ENCODE measurements at places on chromosomes 13 and 19.

GRCh38 chr13:86591862-86592261 is 792.6 kb upstream of the SLITRK6 start:
- DNase-seq = no peak

GRCh38 chr13:90107661-90108060 is 1239.8 kb upstream of the MIR17HG start:
- no peak for DNase-seq

DNA sequence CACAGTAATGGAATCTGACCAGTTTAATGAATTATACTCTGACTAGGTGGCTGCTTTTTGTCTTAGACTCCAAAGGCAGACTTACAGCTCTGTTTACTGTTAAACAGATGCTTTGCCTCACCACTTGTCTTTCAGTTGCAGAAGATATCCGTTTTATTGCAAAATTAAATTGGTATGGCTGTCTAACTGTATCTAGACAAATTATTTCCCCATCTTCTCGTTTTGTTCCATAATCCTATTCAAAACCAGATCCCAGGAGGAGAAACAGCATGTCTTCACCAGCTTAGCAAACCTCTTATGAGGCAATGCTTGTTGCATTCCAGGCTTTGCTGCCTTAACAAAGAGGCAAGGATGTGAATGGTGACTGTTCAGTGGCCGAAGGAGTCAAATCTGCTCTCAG is 215.6 kb downstream of the TDRD3 start:
- DNase-seq = no peak

DNA sequence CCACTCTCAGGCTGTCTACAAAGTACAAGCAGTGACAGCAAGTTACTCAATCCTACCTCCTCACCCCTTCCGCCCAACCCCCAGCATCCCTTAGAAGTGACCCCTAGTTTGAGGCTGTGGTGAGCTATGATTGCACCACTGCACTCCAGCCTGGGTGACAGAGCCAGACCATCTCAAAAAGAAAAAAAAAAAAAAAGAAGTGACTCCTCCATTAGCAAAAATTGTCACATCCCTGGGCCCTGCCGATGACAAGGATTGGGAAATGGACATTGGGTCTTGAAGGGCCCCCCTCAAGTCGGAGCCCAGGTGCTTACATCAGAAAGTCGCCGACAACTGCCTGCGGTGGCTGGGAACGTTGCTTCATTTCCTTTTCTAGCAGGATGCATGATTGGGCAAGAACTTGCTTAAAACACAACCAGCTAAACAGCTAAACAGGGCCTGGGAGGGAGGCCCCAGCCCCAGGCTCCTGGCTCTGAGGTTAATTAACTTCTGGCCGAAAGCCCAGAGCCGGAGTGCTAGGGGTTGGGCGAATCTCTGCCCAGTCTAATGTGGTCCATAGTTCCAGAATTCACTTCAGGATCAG is 15.3 kb downstream of the RAB3D start:
- no peak for DNase-seq

- no peak for DNase-seq
Observed at GRCh38 chr19:14063105-14063504, 1.2 kb upstream of the PALM3 start.

- DNase-seq = no peak
Observed at GRCh38 chr13:100423375-100423774, 165.2 kb downstream of the GGACT start.

GRCh38 chr19:39420769-39421168 is 8.3 kb downstream of the PLEKHG2 start:
- DNase-seq = no peak

GRCh38 chr13:98068521-98068920 is 74.4 kb upstream of the FARP1 start:
- no peak for DNase-seq

GRCh38 chr13:45564133-45564776 is 51.3 kb downstream of the ERICH6B start:
- no peak for DNase-seq

- DNase-seq = no peak
Observed at GRCh38 chr13:98879127-98879520, 98.7 kb downstream of the DOCK9 start.

DNA sequence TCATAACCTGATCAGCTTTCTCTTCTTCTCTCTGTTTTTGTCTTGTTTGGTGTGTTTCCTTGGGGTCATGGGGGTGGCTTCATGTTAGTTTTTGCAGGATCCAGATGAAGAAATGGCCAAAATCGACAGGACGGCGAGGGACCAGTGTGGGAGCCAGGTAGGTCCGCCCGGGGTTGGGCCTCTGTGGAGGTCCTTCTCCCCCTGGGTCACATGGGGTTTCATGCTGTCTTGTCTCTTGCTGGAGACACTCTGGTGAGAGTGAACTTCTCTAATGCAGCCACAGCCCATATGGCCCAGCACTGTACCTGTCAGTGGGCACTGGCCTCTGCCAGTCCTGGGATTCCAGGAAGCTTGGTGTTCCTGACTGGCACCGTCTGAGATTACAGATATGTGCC is 1.1 kb downstream of the CCNE1 start:
- no peak for DNase-seq

DNA sequence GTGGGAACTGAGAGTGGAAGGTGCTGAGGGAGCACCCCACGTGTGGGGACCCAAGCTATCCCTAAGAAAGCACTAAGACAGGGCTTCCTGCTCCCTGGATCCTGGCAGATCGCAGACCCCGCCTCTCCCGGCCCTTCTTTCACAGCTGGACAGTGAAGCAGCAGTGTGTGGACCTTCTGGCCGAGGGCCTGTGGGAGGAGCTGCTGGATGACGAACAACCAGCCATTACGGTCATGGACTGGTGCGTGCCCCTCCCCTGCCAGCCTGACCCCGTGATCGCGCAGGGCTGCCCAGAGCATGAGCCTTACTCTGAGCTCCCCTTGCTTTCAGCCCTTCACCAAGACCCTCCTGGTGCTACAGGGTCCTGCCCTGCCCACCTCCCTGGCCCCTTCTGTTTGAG is 2.3 kb downstream of the NCCRP1 start:
- no peak for DNase-seq

DNA sequence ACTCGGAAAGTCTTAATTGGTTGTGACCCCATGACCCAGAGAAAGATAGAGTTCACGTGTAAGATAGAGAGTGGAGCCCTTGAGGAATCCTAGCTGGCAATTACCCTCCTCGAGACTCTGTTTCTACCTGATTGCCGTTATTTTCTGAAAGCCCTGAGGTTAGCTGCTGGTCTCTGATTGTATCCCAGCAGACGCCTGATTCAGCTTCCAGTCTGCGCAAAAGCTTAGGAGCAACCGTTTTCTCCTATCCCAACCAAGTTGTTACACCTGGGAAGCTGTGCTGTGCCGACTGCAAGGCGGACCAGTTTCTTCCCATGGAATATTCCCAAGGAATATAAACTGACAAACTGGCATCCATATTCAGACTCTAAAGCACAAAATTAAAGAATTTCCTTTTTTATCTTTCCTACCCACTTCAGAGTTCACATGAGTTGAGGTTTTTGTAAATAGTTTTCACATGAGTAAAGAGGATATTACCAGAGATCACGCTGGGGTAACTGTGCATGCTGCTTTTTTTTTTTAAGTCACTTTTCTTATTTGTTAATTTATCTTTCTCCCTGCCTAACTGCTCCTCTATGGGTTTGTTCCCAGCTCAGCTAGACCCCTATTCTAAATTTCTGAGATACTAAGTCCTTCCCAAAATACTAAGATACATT is 1.5 kb upstream of the TRPC4 start:
- DNase-seq = no peak

DNA sequence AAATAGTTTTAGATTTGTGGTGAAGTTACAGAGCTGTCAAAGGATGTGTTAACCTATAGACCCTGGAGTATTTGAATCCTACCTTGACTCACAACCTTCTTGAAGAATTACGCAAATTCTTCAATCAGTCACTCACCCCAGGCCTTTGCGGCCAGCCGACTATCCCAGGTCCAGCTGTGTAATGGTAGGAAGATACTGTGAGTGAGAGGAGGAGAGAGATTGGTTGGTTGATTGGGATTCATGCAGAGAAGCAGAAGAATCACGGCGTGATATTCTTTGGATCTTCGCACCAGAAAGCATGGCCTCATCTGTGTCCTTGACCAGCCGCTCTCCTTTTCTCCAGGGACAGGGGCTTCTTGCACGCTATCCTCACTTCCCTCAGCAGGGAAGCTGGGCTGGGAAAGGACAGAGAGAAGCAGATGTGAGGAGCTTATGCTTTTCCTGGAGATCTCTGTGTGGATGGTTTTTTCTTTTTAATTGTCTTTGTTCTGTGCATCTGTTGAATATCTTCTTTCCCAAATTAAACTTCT is 249.1 kb downstream of the GGACT start:
- no peak for DNase-seq

GRCh38 chr13:101530293-101530692 is 77.8 kb downstream of the ITGBL1 start:
- no peak for DNase-seq

DNA sequence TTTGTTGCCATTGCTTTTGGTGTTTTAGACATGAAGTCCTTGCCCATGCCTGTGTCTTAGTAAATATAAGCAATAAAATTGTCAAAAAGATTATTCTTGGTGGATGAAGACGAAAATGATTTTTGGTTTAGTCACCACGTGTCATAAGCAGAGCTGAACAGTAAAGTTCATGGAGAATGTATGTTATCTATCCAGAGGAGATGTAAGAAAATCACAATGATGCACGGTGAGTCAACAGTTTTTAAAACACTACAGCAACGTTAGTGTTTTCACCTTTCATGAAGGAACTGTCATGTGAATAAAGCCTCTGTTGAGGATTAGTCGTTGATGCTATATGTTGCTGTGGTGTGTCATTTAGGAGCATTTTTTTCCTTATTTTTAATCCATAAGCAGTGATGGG is 137.6 kb downstream of the GPC6 start:
- no peak for DNase-seq

- DNase-seq = no peak
Observed at GRCh38 chr13:25980255-25980654, 71.6 kb downstream of the SHISA2 start.

- no peak for DNase-seq
Observed at GRCh38 chr13:48626077-48626449, 27.7 kb upstream of the CYSLTR2 start.

GRCh38 chr13:50587645-50588373 is 255.7 kb downstream of the DLEU7 start:
- DNase-seq = no peak

GRCh38 chr13:98215508-98215907 is 38.4 kb upstream of the RNF113B start:
- DNase-seq = no peak

DNA sequence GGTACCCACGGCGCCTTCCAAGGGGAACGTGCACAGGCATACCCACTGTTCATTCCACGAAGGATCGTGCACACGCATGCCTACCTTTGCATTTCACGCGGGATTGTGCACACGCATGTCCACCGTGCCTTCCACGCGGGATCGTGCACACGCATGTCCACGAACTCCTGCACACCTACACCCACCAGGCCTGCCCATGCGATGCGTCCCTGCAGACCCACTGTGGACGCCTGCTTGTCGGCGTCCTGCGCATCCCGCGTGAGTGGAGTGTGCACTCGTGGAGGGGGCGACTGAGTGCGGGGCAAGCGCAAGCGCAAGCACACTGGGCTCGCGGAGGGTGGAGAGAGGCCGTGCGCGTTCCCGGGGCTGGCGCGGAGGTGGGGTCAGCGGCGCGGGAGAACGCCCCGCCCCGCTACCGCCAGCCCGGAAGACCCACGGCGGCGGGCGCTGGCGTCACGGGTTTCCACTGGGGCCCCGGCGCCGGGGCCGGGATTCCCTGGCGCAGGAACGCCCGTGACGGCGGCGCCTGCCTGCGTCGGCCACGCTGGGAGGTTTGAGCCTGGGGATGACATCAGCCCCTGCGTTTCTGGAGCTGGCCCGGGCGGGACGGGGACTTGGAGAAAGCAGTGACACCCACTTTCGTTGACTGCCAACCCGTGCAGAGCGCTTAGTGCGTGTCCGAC is 18.7 kb downstream of the GADD45B start:
- DNase-seq = peak; percentile 64

DNA sequence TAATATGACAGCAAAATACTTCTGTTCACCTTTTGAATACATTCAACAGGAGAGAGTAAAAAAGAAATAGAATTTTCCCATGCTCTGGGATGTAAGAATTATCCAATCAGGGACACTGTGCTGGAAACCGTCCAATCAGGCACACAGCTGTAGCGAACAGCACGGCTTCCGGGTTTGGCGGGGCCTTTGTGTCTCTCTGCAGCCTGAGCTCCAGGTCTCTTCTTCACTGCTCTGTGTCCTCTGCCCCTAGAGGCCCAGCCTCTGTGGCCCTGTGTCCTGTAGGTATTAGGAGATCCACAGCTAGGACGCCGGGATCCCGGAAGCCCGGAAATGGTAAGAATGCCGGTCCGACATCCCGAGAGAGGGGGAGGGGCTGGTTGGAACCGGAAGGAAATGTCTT is 92.7 kb downstream of the ZNF737 start:
- DNase-seq = no peak

GRCh38 chr19:30932854-30933253 is 416.4 kb downstream of the TSHZ3 start:
- DNase-seq = no peak

DNA sequence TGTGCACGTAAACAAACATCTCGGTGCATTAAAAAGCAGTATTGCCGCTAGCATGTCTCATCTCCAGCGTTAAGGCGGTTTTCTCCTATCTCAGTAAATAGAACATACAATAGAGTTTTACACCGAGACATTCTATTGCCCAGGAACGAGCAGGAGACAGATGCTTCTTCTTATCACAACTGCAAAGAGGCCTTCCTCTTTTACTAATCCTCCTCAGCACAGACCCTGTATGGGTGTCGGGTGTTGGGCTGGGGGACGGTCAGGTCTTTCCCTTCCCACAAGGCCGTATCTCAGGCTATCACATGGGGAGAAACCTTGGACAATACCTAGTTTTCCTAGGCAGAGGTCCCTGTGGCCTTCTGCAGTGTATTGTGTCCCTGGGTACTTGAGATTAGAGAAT is 21.2 kb downstream of the ZNF233 start:
- no peak for DNase-seq

- no peak for DNase-seq
Observed at GRCh38 chr13:110314516-110315245, 7.6 kb downstream of the COL4A2 start.

- no peak for DNase-seq
Observed at GRCh38 chr13:21742096-21742495, 71.2 kb downstream of the FGF9 start.

GRCh38 chr19:44756089-44756562 is 7.6 kb downstream of the BCL3 start:
- no peak for DNase-seq

- DNase-seq = no peak
Observed at GRCh38 chr13:94753327-94753726, 41.0 kb upstream of the SOX21 start.

DNA sequence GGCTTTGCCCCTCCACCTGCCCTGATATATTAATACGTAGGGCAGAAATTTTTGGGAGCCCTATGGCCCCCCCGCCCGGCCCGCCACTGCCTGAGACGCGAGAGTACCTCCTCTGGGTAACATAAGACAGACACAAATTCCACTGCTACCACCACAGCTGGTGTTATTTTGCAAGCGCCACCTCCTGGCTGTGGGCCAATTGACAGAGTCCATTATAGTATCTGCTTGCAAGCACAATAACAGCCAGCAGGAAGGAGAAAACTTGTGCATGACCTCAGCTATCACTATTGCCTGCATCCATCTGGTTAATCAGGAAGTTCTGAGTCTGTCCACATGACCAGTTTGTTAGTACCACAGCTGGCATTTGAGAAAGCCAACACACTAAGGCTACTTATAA is 25.3 kb upstream of the OR10H2 start:
- DNase-seq = no peak

- DNase-seq = no peak
Observed at GRCh38 chr13:64314331-64314730, 2898.7 kb upstream of the PCDH20 start.
